SJSA1 (cell line): ENCODE measurements at places on chromosomes 4 and X.

GRCh38 chr4:1695913-1696312 is 11.8 kb upstream of the FAM53A start:
- DNase-seq, result no peak

DNA sequence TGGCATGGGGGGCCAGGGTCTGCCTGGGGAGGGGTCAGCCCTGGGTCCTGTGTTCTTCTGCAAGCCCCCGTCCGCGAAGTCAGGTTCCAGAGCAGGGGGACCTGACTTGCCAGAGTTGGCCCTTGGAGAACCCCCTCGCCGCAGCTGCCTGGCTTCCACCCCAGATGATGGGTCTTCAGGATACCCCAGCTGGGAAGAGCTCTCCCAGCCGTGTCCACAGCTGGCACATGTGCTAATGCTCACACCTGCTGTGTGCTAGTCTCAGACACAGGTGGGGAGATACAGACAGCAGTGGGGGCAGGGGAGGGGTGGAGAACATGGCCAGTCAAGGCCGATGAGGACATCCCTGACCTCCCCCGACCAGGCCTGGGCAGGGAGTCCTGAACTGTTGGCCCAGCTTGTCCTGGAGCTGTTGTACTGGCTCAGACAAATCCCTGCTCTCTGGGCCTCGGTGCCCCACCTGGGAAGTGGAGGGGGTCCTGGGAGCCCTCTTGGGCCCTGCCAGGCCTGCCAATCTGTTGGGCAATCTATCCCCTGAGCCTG is 3.5 kb downstream of the ADRA2C start:
- no peak for DNase-seq

- DNase-seq, result no peak
These were observed 29.3 kb downstream of the CXorf58 start for GRCh38 chrX:23937100-23937499.

DNA sequence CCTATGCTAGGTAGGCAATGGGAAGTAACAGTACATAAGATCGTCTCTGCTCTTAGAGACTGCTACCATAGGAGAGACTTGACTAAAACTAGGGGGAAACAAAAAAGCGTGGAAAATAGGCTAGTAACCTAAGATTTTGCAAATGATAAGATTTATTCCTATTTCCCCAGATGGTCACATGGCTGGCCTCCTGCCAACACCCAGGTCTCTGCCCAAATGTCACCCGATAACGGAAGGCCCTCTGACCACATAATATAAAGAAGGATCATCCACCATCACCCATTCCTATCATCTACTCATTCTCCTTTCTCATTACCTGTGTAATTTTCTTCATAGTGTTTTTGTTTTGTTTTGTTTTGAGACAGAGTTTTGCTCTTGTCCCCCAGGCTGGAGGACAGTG is 4.7 kb downstream of the LAMP2 start:
- no peak for DNase-seq

DNA sequence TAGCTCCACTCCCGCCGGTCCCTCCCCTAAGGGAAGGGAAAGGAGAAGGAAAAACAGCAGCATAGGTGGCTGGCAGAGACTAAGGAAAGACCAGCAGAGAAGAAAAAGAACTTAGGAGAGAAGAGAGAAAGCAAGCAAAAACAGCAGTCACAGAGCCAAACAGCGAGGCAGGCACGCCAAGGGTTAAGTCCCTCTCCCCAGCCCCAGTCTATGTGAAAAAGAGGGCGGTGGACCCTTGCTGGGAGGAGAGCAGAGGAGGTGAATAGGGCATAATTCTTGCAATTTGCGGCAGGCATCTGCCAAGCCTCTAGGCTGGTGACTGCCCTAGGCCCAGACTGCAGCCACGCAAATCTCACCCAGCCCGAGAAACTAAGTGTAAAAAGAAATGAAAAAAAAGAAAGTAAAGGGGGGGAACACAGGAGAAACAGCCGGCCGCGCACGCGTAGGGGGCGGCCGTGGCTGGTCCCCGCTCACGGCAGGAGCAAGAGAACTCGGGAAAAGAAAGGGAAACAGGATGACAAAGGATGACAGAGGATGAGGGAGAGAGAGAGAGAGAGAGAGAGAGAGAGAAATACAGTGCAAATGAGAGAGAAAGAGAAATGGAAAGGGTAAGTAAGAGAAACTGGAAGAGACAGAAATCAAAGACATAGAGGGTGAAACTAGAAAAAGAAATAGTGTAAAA is 48.6 kb downstream of the MAGEA9 start:
- peak; percentile 46 for DNase-seq

DNA sequence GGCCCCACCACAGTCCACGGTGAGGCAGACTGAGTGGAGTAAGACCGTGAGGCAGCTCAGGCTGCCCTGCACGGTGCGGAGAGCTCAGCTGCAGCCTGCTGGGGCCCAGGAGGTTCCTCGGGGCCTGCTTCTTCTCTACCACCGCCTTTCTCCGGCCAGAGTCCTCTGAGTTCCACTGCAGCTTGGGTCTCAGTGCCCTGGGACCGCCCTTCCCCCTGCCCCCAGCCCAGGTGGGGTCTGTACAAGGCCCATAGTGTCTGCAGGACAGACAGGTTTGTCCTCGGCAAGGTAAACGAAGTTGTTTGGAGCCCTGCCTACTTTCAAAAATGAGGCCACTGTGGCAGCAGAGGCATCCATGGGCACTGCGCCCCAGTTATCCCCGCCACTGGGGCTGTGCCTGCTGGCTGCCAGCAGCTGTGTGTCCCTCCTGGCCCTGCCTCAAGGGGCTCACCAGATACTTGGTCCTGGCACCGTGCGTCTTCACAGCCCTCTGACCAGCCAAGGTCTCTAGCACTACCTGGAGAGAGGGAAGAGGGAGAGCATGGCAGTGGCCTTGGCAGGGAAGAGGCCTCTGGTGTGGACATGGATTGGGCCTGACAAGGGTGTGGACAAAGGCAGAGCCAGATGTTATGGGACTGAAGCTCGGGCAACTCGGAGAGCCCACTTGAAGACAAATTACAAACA is 4.0 kb downstream of the IRAK1 start:
- no peak for DNase-seq

GRCh38 chrX:154660541-154660940 is 7.2 kb upstream of the CTAG2 start:
- no peak for DNase-seq
